Stimulated activated CD4-positive, alpha-beta T cell treated with anti-CD3 and anti-CD28 coated beads, Interleukin-4, amount 100 ng/mL, for 48 hours (primary cell): ENCODE measurements at places on chromosomes 7 and 10.

DNA sequence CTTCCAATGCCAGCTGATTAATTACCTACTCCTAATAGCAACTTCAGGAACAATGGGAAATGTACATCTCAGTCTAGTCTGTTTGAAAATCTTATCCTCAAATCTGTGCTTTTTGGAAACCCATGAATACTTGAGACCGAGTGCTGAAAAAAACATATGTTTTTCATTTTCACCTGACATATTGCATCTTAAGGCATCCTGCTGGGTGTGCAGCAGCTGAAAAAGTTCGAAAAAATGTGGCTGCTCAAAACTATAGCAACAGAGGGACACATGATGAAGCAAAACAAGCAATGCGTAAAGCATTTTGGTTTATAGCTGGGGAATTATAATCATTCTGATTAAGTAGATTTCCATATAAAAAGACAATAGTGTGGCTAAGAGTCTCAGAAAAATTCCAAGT lies 218.0 kb downstream of the CREB5 start:
- no peak for DNase-seq

- no peak for DNase-seq
Observed at GRCh38 chr7:6106140-6106904, 75.1 kb downstream of the ANKRD61 start.

DNA sequence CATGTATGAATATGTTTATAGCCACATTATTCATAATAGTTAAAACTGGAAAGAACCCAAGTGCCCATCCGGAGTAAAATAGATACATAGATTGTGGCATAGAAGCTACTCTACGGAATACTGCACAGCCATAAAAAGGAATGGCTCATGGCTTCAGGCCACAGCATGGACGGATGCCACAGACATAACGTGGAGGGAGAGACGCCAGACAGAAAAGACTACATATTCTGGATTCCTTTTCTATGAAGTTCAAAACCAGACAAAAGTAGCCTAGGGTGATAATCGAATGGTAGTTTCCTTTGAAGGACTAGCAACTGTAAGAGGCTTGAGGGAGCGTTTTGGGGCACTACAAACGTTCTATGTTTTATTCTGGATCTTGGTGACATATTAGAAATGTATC lies 58.9 kb upstream of the FOXI2 start:
- DNase-seq = no peak

- DNase-seq = no peak
Observed at GRCh38 chr10:49577182-49577925, 32.8 kb upstream of the SLC18A3 start.

DNA sequence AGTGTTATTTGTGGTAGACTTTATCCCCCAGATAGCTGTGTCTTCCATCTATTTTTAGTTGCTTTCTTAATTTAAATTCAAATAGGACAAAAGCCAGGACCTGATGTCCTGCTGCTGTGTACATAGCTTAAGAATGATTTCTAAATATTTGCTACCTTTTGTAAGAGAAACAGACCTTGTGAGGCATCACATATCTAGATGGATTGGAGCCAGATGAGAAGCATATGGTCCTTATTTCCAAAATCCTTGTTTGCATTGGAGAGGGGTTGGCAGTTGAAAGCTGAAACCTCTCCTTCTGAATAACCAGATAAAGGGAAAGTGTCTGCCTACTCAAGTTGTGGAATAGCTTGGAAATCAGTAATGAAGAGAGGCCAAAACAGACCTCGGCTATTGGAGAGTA lies 50.7 kb upstream of the AMPH start:
- no peak for DNase-seq

GRCh38 chr10:78804411-78805032 lies 264.2 kb upstream of the ZMIZ1 start:
- DNase-seq = no peak

DNA sequence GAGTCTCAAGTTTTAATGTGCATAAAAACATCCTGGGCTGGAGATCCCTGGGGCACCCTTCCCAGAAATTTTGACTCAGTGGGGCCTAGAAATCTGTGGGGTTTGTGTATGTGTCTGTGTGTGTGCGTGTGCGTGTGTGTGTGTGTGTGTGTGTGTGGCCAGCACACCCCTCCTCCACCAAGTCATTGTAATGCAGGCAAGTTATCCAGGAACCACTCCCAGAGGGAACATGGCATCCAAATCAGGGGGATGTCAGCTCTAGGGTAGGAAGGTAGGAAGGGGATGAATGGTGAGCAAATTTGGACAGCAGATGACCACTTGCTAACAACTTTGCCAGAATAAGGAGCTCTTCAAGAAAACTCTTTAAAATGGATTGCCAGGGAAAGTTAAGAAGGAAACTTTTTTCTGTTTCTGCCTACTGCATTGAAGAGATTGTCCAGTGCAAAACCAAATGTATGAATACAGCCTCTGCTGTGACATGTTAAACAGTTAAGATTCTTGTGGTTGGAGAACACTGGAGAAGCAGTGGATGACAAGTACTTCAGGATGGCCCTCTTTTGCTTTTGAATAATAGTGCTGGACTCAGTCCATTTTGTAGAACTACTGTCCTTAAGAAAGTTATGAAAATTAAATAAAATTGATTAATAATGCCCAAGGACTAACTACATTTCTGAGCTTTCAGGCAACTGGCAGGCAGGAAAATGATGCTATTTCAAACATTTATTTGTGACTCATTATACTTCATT lies 12.3 kb downstream of the STAMBPL1 start:
- DNase-seq = no peak

DNA sequence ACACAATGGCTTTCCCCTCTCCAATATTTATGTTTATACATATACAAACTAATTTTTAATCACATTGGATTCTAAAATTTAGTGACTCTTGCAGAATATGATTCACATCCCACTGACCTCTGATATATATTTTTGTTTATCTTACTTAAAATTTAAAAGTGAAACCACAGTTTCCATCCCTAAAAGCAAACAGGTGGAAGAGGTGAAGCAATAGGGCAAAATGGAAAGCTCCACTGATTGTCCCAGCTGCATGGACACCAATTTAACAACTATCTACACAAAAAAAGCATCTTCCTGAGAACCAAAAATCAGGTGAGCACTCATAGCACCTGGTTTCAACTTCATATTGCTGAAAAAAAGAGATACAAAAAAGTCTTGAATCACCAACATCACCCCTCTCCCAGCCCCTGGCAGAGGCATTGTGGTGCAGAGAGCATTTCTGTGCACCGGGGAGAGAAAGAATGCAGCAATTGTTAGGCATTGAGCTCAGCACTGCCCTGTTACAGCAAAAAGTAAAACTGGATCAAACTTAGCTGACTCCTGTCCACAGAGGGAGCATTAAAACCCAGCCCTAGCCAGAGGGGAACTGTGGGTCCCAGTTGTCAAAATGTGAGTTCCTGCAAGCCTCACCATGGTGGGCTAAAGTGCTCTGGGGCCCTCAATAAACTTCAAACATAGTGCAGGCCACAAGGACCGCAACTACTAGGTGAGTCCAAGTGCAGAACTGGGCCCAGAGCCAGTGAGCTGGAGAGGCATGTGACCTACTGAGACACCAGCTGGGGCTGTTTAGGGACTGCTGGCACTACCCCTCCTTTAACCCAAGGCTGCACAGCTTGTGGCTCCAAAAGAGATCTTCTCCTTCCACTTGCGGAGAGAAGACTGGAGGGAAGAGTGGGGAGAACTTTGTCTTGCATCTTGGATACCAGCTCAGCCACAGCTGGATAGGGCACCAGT lies 92.1 kb downstream of the SIRT1 start:
- no peak for DNase-seq

DNA sequence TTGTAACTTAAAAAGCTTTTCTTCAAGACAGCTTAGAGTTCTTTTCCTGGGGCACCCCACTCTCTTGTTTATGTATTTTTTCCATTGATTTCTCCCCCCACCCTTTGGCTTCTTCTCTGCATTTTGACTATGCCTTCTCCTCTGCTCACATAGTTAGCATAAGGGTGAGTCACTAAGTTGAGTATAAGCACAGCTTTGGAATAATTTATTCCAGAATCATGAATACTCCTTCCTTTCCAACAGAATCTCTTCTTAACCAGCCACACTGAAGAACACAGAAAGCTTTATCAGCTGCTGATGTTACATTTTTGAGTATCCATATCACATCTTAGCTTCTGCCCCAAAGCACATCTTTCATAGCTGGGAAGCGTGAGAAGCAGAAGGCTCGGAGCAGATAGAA lies 449.5 kb upstream of the MKI67 start:
- DNase-seq = no peak

- no peak for DNase-seq
Observed at GRCh38 chr7:151381348-151382078, 28.3 kb downstream of the WDR86 start.

- DNase-seq = no peak
Observed at GRCh38 chr7:158008267-158008666, 579.4 kb downstream of the PTPRN2 start.

- DNase-seq = no peak
Observed at GRCh38 chr10:11150231-11150731, 132.6 kb downstream of the CELF2 start.

- peak; percentile 24 for DNase-seq
Observed at GRCh38 chr7:150405584-150406311, 26.6 kb downstream of the ZNF775 start.
